CD4-positive, alpha-beta T cell treated with Interleukin-21 for 1 hour (primary cell): ENCODE measurements at places on chromosomes 2 and 18.

- DNase-seq = peak; percentile 75
Measured at GRCh38 chr18:13376841-13377351, 158.3 kb downstream of the LDLRAD4 start.

DNA sequence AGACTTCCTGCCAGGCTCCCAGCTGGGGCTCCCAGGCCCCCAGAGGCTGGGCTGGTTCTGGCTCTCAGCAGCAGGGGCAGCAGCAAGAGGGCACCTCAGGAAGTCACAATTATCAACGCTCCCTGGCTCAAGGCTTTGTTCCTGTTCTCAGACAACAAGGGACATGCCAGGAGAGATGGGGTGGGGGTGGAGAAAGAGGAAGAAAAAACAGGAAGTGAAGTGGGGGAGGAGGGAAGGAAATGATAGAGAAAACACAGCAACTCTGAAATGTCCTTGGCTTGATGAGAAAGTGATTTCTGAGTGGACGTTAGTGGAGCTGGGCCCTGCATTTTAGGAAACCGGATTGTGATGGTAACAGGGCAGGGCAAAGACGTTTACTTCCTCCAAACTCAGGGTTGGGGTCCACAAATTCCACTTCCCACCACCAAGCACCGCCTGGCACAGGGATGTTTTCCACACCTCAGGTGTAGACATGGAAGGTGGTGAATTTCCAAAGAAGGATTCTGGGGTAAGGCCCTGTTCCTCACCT lies 40.4 kb downstream of the CYRIA start:
- peak; percentile 10 for DNase-seq

GRCh38 chr2:17052001-17052400 lies 386.4 kb upstream of the CYRIA start:
- no peak for DNase-seq

DNA sequence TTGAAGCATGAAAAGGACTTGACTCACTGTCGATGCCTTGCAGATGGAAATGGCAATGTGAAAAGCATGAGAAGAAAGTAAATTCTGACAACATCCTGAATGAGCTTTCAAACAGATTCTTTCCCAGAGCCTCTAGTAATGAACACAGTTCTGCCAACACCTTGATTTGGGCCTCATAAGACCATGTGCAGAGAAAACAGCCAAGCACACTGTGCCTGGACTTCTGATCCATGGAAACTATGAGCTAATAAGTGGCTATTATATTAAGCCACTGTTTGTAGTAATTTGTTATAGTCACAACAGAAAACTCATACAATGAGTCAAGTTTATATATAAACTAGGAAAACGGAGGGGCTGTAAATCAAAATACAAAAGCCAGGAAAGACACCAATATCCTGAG lies 477.3 kb downstream of the MBD2 start:
- DNase-seq = no peak

GRCh38 chr2:165113414-165113813 lies 90.4 kb downstream of the SCN3A start:
- no peak for DNase-seq

DNA sequence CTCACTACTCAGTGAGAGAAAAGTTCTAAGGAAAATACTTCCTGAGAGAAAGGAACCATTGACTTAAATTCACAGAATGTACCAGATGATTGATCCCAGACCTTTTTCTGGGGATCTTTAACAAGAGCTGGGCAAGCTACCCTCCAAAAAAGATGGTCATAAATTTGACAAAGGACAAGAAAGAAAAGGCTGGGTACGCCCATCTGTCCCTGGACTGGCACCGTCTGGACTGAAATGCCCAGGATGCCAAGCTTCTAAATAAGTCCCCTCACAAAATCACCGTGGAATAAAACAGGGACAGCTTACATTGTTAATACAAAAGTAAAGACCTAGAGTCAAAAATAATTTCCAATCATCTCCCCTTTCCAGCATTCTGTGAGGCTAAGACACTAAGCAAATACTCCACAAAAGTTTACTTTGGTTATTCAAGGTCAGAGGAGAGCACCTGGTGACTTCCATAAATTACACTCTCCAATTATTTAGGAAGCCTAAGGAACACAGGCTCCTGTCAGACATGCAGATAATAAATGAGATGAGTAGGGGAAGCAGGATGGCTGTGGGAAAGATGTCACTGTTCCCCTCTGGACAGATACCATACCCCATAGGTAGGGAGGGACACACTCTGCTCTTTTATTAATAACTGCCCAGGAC lies 69.9 kb downstream of the UXS1 start:
- DNase-seq = no peak

DNA sequence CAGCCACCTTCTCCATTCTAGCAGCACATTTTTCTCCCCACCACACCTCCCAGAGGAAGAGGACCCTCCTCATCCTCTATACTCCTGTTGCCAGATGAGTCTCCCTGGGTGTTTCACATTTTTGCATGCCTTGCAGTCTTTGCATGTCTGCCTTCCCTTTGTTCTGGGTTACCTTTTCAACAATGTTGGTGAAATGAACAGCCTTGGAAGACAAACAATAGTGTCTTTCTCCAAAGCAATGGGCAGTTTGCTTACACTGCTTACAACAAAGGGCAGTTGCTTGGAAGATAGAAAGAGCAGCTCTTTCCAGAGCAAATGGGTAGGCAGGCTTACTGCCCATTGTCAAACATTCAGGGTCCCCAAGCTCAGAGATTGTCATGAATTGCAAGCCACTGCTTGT lies 14.5 kb upstream of the SEH1L start:
- DNase-seq = no peak

- no peak for DNase-seq
Measured at GRCh38 chr2:40352041-40352702, 99.7 kb downstream of the SLC8A1 start.

- DNase-seq = no peak
Measured at GRCh38 chr2:201985728-201986462, 47.8 kb upstream of the FZD7 start.

GRCh38 chr18:8288472-8289195 lies 320.6 kb upstream of the RAB12 start:
- no peak for DNase-seq

DNA sequence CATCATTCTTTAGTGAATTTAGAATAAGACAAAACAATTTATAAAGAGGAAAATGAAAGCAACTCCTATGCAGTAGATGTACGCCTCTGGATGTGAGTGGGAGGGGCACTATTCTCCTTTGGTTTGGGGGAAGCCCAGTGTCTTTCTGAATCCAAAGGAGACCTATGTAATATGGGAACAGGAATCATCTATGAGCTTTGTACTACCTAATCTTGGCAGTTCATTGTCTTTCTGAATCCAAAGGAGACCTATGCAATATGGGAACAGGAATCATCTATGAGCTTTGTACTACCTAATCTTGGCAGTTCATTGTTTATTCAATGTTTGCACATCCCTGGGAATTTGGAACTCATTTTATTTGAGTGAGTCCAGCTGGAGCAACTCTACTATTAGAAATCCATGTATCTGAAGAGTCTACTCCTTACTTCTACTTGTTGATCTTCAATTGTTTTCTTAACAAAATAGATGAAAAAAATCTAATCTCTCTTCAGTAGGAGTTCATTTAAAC lies 401.1 kb upstream of the LRATD1 start:
- DNase-seq = no peak

- no peak for DNase-seq
Measured at GRCh38 chr2:43538034-43538670, 57.7 kb downstream of the THADA start.

DNA sequence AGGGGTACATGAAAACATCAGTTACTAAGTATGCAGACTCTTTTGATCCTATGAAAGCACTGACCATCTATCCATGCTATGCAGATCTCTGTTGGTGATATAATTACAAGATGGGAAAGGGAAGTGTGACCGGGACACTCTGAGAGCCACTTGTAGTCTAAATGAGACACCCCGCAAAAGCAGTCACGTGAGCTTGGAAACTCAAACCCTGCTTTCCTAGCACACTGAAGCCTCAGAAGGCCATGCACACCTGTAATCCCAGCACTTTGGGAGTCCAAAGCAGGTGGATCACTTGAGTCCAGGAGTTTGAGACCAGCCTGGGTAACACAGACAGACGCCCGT lies 137.5 kb downstream of the INO80D start:
- DNase-seq = no peak

DNA sequence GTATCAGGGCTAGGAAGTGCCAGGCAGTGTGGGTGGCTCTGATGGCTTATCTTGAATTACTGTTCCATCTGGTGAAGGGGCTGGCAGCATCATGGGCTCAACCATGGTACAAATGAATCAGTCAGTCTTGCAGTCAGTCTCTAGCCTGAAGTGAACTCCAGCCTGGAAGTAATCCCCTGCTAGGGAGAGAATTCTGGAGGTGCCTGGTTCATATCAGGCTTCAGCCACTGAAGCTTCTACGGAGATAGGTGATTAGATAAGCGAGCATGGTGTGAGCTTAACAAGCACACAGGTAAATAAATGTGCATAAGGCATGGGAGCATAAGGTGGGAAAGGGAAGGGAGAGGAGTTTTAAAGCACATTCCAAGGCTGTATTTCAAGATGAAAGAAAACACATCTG lies 541.7 kb downstream of the MBD2 start:
- no peak for DNase-seq

DNA sequence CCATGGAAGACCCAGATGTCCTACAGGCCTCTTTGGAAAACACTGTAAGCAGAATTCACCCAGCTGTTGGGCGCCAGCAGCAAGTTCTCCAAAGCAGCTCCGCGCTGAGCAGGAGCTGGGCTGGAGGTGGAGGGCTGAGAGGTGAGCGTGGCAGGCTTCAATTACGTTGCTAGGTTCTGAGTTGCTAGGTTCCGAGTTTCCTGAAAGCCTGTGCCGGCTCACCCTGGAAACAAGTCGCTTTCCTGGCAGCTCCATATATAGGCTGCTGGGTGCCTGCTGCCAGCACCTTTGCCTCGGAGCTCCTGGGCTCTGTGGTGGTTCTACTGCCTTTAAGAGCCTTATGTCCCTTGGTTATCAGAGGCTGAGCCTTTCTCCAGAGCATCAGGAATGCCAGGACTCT lies 14.4 kb upstream of the EGR4 start:
- DNase-seq = no peak

GRCh38 chr2:175187378-175187777 lies 5.9 kb upstream of the ATP5MC3 start:
- DNase-seq = peak; percentile 23

DNA sequence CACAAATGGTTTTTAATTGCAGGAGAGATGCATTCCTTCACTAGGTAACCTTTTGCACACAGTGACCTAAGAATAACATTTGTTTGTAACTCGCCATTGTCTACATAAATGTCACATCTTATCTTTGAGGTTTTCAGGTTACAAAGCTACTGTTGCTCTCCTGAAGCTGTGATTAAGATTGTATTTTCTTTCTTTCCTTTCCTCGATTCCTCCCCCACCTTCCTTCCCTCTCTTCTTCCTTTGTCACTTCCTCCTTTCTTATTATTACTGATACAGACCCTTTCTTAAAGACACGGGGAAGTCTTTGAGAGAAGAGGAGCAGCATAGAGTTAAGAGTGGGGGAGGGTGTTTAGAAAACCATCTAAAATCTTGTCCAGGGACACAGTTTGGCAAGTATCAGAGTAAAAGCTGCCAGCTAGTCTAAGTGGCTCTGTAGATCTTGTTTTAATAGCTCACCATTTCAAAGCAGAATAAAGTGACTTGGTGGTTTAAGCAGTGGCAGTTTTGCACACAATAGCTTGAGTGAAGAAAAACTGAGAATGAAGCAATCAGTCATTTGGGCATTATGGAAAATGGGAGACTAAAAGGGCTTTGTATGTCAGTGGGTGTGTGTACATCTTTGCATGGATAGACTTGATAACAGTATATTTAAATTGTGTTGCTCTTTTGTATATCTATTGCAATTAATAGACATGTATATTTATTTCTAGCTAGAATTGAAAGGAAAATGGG lies 10.9 kb downstream of the CERS6 start:
- no peak for DNase-seq

- no peak for DNase-seq
Measured at GRCh38 chr2:51710222-51710621, 678.3 kb upstream of the NRXN1 start.

GRCh38 chr18:29250259-29250658 lies 1073.3 kb upstream of the CDH2 start:
- no peak for DNase-seq

DNA sequence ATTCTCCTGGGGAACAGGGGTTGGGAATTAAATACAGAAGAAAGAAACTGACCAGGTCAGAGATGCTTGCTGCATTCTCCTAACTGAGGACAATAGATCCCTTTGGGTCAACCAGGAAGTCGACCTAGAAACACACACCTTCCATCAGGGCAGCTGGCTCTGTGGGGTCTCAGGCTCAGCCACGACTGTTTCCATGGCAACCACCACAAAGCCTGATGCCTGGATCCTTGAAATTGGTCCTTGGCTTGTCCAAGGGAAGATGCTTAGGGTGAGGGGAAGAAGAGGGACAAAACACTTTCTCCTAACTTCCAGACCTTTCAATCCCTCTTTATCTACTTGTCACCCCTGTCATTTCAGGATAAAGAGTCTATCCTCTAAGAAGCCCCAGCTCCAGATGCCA lies 194.4 kb downstream of the ALK start:
- DNase-seq = no peak

DNA sequence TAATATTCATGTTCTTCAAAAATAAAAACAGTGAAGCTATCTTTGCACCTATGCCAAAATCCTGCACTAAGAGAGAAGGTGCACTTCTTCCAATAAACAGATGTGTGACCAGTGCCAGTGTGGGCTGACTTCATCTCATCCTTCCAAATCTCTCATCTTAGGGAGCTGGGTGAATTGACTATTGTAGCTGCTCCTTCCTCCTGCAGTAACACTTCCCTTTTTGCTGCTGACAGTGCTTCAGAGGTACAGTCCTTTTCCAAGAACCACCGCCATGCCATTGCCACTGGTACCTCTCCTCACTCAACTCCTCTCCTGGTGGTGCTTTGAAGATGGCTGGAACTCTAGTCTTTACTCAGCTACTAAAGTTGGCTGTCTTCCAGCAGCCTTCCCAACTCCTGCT lies 42.1 kb upstream of the ARHGAP25 start:
- no peak for DNase-seq

DNA sequence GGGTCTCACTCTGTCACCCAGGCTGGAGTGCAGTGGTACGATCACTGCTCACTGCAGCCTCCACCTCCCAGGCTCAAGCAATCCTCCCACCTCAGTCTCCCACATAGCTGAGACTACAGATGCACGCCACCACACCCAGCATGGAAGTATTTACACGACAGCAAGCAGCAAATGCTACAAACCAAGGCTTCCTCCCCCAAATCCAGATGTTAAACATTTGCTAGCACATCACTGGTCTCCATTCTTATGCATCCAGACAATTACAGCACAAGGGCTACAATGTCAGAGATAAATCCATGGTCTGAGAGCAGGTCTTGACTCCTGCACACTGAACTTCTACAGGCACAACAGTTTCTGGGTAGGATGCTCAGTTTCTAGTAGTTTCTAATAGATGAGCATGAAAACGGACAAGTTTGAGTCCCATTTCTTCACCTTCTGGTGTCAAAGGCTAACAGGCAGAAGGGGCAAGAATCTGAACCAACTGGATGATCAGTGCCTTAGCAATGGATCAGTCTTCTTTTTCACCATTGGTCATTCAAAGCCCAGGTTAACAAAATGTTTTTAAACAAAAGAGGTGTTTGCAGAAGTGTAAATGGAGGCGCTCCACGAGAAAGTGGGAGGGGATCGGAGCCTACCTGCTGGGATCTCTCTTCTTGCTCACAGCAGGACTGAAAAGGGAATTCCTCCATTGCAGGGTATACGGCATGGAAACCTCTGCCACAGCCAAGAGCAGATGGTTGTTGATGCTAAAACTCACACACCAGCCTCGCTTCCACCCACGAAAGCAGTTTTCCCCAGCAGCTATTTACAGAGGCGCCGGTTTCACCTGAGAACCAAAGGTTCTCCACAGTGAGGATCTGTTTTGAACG lies 135.0 kb upstream of the ARL4C start:
- no peak for DNase-seq

- DNase-seq = no peak
Measured at GRCh38 chr2:109677835-109678580, 63.8 kb downstream of the SOWAHC start.
